ENCODE measurements at places on chromosomes 11 and 22.

- DNase-seq = no peak
These were observed 40.2 kb downstream of the TBX1 start for GRCh38 chr22:19800761-19801244.

DNA sequence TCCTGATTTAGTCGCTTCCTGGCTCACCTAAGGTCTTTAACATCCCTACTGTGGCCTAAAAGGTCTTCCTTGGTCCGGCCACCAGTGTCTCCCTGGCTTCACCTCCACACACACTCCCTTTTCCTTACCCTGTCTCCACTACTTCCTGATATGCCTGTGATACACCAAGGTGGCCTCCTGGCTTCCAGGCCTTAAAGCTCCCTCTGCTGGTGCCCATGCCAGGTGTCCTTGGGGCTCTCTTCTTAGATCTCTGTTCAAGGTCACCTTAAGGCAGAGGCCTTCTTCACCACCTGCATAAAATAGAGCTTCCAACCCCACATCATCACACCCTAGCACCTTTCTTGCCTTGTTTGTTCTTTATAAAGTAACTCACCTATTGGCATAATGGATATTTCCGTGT, 787.7 kb downstream of the NTM start:
- DNase-seq = no peak

- no peak for DNase-seq
These were observed 41.0 kb upstream of the SOX6 start for GRCh38 chr11:16397390-16397789.

GRCh38 chr11:3916962-3917361, 61.5 kb downstream of the STIM1 start:
- DNase-seq = no peak

- DNase-seq = no peak
These were observed 417 bp downstream of the HNRNPUL2 start for GRCh38 chr11:62726915-62727164.

GRCh38 chr22:24185001-24185500, 3.8 kb downstream of the SUSD2 start:
- no peak for DNase-seq

- DNase-seq = no peak
These were observed 53.7 kb downstream of the CDON start for GRCh38 chr11:126008956-126009355.

DNA sequence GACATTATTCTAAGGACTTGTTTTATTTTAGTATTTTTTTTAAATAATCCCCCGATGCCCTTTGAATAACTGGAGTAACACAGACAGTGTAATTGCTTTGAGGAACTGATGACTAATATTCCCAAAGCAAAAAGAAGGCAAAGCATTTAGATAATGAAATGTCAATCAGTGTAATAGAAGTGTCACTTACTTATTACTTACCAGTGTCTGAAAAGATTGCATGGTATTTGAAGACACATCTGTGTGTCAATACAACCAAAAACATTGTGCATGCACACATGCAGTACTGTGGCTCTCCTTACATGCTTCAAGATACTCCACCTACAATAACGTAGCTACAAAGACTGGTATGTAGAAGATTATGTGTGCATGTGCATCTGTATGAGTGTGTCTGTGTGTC, 264.0 kb upstream of the ANO5 start:
- no peak for DNase-seq

- DNase-seq = no peak
These were observed 18.9 kb downstream of the TSPAN32 start for GRCh38 chr11:2320568-2321310.

GRCh38 chr11:91396236-91397133, 828.1 kb upstream of the FAT3 start:
- no peak for DNase-seq

DNA sequence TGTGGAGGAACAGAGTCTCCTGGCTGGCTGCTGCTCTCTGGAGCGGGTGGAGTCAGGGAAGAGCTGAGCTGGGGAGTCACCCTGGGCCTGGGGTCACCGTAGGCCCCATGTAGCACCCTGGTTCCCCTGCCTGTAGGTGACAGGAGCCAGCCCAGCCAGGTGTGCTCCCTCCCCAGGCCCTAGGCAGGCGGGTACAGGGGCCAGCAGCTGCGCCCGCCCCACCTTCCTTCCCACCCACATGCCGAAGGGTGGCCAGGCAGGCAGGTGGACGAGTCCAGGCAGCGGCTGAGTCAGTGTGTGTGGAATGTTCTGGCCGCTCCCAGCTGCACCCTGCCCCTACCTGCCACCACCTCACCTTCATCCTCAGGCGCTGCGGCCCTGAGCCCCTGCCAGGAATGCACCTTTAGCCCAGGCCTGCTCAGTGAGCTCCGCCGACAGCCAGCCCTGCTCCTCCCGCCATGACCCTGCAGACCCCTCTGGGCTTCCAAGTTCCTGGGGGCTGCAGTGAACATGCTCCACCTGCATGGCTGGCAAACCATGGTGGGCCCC, 654 bp upstream of the SYT8 start:
- no peak for DNase-seq

GRCh38 chr11:102453302-102453695, 734 bp upstream of the TMEM123 start:
- no peak for DNase-seq

DNA sequence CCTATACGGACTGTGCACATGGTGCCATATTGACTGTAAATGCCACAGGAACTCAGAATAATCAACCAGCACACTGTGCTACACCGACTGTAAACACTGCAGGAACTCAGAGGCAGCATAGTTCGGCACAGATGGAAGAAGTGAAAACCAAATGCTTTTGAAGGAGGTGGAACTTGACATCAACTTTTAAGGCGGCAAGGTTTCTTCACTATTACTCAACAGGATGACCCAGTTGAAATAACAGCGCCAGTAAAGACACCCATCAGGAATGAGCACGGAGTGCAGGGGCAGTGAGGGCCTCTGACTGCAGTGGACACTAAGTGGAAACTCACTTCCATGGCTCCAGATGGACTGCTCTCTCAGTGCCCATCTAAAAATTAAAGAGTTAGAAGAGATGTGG, 15.7 kb downstream of the TESMIN start:
- DNase-seq = no peak

GRCh38 chr22:19555651-19556050, 31.4 kb upstream of the CLDN5 start:
- DNase-seq = no peak

GRCh38 chr22:26461188-26461810, 22.3 kb downstream of the HPS4 start:
- DNase-seq = no peak

DNA sequence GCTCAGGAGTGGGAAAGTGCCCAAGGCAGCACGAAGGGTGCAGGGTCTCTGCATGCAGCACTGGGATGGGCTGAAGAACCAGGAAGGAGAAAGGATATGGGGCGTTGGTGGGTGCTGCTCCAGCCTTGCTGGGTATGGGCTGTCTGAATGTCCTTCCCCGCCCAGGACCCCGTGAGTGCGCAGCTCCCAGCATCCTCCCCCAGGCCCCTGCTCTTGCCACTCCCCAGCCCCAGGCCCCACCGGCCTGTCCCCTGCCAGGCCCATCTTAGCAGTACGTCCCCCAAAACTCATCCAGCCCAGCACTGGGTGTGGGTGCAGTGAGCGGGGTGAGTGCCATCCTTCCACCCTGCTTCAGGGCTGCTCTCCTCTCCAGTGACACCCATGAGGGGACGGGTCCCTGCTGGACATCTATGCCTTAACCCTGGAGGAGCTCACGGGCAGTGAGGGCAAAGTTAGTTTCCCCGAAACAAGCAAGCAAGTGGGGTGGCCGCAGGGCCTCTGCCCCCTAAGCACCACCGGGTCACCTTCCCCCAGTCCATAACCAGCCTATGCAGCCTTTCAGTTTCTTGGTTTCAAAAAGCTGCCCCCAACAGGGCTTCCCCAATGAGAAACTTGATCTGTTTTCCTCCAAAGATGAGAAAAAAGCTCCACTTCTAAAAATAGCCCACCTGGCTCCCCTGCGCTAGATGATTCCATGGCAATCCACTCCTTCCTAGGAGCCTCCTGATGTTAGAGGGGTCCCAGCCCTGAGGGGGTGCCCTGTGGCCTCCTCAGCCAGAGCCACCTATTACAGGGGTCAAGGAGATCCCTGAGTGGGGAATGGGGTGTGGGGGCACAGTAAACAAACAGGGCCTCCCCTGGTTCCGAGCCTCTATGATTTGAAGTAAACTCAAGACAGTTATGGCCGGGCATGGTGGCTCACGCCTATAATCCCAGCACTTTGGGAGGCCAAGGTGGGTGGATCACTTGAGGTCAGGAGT, 103.8 kb downstream of the MORC2 start:
- no peak for DNase-seq

DNA sequence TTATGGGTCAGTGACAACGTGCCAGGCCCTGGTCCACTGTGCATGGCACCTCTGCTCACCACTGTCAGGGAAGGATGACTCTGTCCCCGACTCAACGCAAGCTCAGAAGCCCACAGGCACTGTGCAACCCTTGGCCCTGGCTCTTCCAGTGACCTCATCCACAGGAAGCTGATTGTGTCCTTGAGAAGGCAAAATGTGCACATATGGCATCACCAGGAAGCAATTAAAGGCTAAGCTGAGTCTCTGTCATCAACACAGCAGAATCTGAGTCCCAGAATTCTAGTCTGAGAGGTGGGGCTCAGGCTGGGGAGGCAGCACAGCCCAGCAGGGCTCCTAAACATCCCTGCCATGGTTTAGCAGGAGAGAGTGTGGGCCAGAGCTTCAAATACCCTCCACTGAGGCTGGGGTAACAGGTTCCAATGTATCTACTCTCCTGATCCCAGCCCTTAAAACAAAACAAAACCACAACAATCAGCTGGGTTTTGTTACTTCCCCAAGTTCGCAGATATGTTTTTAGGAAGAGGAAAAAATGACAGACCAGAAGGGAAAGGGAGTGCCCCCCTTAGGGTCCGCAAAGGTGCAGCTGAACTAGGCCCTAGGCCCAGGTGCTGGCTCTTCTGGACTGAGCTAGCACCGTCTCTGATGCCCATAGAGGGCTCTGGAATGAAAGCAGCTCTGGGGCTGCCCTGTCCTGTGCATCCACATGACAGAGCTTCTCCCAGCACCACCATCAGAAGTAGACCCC, 33.5 kb upstream of the GNAZ start:
- DNase-seq = no peak

- no peak for DNase-seq
These were observed 325.8 kb downstream of the OPCML start for GRCh38 chr11:133206313-133207005.

GRCh38 chr11:61422226-61422625, 7.5 kb downstream of the CPSF7 start:
- DNase-seq = no peak

GRCh38 chr22:32477596-32477995, 3.0 kb downstream of the FBXO7 start:
- no peak for DNase-seq

GRCh38 chr22:48522271-48522670, 1305.4 kb downstream of the BRD1 start:
- DNase-seq = no peak

- DNase-seq = no peak
These were observed 436.9 kb downstream of the GUCY1A2 start for GRCh38 chr11:106581399-106581798.

Measured in central memory CD4-positive, alpha-beta T cell (primary cell).